ENCODE measurements at places on chromosomes 7 and 10.

GRCh38 chr7:158133515-158134271, 453.9 kb downstream of the PTPRN2 start:
- DNase-seq, result no peak

DNA sequence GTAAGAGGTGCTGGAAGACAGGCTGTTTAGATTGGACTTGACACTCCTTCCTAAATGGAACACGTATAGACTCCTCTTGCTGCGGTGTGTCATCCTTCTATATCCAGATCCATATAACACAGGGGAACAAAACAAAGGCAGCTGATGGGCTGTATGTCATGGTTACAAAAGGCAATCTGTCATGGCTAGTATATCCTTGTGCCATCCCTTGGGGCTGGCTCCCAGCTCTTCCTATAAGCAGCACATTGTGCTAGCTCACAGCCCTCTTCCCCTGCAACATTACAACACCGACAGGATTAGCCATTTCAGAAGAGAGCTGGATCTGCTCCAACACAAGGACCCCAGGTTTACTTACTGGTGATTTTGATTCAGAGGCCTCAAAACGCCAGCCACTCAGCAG, 15.3 kb downstream of the LIPK start:
- no peak for DNase-seq

- DNase-seq, result no peak
Observed at GRCh38 chr10:32953277-32953927, 4.6 kb downstream of the ITGB1 start.

DNA sequence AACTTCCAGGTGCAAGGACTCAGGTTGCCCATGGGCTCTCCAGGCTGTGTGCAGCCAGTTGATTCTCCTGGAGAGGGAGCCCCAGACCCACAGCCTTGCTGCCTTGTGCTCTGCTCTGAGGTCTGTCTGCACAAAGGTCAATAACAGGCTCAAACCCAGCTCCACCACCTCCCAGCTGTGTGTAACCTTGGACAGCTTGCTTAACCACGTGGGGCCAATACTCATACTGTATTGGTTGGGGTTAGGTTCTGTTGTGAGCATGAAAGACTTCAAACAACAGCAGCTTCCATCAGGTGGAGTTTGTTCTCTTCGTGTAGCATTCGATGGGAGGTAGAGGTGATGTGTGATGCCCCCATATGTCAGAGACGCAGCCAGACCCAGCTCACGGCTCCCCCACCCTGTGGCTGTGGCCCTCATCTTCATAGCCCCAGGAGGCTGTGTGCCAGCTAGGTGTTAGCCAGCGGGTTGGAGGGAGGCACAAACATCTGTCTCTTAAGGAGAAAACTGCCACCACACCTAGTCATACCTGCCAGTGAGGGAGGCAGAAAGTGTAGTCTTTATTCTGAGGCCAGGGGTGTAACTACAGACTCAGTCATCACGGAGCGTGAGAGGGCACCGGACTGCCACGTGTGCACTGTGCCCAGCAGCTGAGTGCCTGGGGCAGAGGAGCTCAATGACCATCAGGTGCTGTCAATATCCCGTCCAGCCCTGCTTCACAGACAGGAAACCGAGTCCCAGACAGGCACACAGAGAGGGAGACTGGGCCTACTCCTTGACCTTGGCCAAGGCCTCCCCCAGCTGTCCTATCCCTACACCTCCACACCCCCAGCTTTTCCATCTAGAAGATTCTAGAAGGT, 8.1 kb upstream of the POLD2 start:
- DNase-seq, result no peak

DNA sequence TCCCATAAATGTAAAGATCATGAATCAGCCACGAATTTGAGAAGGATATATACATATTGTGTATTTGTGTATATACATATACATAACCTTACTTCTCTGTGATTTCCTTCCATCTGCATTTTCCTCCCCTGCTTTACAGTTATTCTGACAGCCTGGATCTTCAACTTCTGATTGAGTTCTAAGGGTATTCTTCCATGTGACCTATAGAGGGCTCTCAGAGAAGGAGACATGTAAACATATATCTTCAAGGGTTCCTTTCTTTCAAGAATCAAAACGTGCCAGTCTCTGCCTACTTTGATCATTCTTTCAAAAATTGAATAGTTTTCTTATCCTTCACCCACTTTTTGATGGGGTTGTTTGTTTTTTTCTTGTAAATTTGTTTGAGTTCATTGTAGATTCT, 453.7 kb upstream of the POT1 start:
- DNase-seq, result no peak

DNA sequence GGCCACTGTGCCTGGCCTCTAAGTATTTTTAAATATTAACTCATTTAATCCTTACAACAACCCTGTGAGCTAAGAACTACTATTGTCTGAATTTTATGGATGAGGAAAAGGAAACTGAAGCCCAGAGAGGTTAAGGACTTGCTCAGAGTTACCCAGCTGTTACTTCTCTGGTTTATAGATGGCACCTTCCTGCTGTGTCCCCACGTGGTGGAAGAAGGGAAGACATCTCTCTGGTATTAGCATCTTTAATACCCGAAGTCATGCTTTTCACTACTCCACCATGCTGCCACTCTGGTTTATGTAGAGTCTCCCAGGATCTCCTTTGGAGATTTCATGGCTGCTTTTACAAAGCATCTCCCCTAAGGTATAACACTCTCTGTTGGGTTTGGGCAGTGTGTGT, 105.5 kb upstream of the MKLN1 start:
- DNase-seq, result no peak

DNA sequence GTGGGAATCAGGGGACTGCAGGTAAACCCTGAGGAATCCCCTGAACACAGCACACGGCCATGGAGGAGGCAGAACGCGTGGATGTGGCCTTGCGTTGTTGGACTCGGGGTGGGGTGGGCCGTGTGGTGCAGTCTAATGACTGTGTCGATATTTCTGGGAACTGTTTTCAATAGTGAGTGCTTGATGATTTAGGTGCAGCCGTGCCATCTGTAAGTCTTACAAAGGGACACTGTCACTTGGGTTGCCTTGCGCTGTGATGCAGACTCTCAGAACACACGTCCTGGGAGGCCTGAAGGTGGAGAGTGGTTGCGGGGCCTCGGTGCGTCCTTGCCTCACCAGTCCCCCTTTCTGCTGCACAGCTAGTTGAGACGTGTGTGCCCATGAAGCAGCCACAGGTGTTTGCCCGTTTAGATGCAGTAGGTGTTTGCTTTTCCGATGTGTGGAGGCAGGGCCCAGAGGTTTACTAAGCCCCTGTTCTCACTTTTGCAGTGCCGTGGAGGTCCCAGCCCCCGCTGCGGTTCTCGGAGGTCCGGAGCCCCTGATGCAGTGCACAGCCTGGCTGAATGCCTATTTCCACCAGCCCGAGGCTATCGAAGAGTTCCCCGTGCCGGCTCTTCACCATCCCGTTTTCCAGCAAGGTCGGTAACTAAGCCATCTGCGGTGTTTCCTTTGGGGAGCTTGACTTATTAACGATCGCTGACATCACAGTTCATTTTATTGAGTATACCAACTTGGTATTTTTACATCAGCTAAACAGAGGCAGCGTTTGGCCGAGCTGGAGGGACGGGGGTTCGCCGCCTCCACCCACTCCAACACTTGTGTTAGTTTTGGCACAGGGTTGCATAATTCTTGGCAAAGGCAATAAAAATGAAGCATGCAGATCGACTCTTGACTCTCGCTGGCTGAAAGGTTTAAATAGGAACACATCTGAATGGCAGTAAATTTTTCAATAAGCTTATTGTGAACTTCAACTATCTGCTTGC, 240.7 kb downstream of the MGMT start:
- no peak for DNase-seq

- no peak for DNase-seq
Observed at GRCh38 chr10:123759501-123760031, 93.4 kb downstream of the GPR26 start.

- DNase-seq, result no peak
Observed at GRCh38 chr10:95755511-95756004, 405 bp upstream of the ENTPD1 start.

GRCh38 chr7:116399819-116400218, 99.7 kb upstream of the CAV2 start:
- DNase-seq, result no peak

GRCh38 chr10:112239347-112239746, 43.9 kb upstream of the TECTB start:
- no peak for DNase-seq

DNA sequence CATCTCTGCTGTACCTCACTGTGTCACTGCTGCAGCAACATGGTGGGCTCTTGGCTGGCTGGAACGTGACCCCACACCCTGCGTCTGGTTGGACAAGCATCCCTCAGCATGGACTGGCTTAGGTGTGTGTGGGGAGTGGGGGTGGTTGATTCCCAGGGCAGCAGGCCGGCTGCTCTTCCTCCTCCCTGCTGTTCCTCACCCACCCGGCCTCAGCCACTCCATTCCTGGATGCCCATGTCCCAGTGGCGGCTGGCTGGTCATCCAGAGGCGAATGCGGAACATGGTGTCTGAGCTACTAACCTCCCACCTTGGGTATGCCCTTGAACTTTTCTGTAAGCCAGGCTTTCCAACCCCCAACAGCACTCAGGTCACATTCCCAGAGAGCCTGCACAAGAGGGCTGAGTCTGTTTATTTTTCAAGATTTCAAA, 81.2 kb downstream of the GRK5 start:
- no peak for DNase-seq
